ENCODE measurements at places on chromosomes 6 and 20.

GRCh38 chr6:127533736-127534135 lies 14.6 kb upstream of the MTCL3 start:
- no peak for DNase-seq

DNA sequence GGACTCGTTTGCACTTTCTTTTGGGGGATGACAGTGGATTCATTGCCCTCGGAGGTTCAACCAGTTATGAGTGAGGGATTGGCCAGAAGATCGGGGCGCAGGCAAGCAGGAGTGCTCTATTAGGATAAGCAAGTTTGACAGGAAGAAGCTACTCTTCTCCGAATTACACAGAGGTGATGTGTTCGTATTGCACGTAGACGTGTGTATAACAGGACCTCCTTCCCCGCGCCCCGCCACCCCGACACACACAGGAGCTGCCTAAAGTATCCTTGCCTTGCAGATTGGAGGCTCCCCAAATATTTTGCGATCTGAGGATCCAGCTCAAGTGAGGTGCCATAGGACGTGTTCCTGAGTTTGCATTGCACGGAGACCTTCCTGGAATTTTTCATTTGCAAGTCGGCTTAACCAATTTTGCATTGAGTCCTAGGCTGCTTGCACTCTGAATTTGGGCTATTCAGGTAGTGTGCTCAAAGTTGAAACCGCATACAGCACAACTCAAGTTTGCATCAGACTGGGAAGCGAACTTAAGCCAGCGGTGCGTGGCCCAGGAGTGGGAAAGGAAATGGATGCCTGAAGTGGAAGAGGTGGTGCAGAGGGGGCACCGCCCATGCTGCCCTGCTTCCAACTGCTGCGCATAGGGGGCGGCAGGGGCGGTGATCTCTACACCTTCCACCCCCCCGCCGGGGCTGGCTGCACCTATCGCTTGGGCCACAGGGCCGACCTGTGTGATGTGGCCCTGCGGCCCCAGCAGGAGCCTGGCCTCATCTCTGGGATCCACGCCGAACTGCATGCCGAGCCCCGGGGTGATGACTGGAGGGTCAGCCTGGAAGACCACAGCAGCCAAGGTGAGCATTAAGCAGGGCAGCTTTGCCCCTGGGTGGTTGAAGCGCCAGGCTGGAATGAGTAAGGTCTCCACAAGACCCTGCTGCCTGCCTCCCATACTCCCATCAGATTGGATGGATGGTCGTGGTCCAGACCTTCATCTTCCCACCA lies 770 bp downstream of the TCF19 start:
- no peak for DNase-seq

DNA sequence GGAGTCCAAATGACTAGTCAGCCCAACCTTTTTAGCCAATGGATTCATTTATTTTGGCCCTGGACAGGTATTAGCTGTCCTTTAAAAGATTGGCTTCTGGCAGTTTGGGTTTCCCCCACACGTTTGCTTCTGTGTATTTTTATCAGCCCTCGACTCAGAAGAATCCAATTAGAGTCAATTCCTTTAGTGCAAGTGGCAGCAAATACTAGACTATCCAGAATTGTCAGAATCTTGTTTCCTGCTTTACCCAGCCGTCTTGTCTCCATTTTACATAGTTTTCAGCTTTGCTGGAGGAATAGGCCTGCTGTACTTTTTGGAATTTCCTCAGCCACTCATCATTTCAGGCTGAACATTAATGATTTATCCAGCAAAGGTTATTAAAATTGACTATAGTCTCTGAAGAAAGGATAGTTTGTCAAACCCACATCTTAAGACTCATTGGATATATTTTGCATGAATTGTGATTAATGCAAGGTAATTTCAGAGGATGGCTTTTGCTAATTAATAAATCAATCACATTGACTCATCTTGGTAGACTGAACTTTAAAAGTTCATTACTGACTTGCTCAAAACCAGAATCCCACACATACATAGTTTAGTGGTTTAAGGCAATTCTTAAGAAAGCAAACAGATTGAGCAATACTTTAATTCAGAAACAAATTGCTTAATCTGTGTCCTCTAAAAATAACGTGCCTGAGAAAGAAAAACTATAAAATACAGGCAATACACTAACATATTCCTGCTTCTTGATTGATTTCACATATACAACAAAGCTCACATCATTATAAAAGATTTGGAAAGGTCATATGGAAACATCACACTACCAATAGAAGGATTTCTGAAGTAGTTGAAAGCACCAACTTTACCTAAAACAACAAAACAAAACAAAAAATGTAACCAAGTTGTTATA lies 62.9 kb upstream of the ZNF217 start:
- no peak for DNase-seq

GRCh38 chr6:56683882-56684281 lies 41.2 kb upstream of the DST start:
- no peak for DNase-seq

DNA sequence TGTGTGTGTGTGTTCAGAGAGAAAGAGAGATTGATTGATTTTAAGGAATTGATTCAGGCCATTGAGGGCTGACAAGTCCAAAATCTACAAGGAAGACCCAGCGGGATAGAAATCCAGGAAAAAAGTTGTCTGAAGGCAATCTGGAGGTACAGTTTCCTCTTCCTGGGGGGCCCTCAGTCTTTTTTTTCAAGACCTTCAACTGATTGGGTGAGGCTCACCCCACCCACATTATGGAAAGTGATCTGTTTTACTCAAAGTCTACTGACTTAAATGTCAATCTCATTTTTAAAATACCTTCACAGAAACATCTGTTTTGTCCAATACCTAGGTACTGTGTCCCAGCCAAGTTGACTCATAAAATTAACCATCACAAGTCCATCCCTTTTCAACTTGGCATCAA lies 243.0 kb upstream of the PLN start:
- no peak for DNase-seq

DNA sequence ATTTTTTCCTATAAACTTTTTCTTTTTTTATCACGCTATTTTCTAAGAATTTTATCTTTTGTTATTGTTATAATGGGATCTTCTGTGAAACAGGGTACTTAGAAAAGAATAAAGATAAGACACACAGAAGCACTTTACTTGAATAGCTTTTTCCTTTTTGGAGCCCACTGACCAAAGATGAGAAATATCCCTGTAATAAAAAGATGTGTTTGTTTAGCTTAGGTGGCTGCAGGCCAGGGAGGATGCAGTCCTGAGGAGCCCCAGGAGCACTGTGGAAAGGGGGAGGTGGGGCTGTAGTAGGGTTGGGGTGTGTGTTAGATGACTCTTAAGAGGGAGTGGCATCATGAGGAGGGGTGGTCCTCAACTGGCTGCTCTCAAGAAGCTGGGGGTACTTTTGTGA lies 128.6 kb downstream of the ARID1B start:
- no peak for DNase-seq

- no peak for DNase-seq
These were observed 318.1 kb downstream of the CLIC5 start for GRCh38 chr6:45697605-45698004.

GRCh38 chr20:49281913-49282467 lies 4.1 kb upstream of the ZNFX1 start:
- DNase-seq, result no peak

GRCh38 chr6:19876672-19877071 lies 39.5 kb downstream of the ID4 start:
- no peak for DNase-seq

- DNase-seq, result no peak
These were observed 86.5 kb upstream of the MYL9 start for GRCh38 chr20:36454698-36455427.

- DNase-seq, result no peak
These were observed 94.2 kb upstream of the FLRT3 start for GRCh38 chr20:14431568-14431967.
